ENCODE measurements at places on chromosomes 5 and 9.
A peak's percentile ranks its signal among the peaks of the same experiment; 100 is the strongest.

DNA sequence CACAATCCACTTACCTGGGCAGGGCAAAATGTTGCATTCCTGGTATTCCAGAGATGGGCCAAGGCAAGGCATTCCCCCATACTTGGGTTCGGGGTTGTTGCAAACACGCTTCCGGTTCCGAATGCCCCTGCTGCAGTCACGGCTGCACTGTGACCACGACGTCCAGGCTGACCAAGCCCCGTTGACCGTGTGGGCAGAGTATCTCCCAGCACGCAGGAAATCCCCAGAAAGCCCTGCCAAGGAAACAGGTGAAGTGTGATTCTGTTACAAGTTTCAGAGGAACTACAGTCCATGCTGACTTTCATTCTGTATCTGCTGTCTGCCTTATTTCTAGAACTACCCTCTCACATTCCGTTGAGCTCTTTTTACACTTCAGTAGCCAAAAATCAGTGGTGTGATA is 483.0 kb downstream of the SEMA5A start:
- no peak for DNase-seq

GRCh38 chr5:147397616-147398015 is 112.3 kb downstream of the DPYSL3 start:
- no peak for DNase-seq

GRCh38 chr5:40678460-40679147 is 1.1 kb upstream of the PTGER4 start:
- DNase-seq = no peak

DNA sequence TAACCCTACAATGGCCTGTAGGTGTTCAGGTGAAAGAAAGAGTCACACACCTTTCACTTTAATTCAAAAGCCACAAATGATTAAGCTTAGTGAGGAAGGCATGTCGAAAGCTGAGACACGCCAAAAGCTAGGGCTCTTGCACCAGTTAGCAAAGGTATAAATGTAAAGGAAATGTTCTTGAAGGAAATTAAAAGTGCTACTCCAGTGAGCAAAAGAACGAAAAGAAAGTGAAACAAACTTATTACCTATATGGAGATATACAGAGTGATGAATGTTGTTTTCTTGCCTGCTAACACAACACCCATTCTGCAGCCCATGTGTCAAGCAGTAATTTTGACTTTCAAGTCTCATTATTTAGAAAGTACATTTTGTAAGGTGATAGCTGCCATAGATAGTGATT is 254.2 kb upstream of the SLC24A2 start:
- DNase-seq = no peak

DNA sequence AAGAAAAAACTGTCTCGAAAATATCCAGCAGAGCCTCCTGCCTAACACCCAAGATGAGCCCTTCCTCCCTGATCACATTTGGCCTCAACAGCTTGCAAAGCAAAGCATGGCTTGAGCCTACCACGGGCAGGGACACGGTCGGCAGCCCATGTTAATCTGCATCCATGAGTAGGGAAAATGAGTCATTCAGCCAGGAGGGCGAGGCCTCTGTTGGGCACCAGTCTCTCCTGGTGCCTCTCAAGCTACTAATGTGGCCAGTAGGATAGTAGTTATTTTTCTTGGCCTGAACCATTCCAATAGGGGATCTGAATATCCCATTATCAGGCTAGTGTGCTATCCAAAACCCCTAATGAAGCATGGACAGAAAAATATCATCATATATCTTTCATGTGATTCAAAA is 43.0 kb upstream of the SHB start:
- no peak for DNase-seq

DNA sequence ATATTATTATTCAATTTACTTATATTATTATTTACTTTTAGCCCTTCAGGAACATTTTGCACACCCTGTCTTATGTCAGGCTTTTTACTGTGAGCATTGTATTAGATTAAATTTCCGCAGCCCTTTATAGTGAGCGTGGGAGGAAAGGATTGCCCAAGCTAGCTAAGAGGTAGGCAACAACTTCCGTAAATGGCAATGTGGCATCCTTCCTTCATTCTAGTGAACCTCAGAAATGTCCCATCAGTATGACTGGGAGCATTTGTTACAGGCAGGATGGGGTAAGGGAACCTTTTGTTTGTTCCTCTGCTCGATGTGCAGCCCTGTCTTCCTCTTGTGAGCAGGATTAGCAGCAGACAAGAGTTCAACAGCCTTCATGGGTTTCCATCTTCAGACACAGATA is 6.2 kb upstream of the CD180 start:
- DNase-seq = peak; percentile 64

- DNase-seq = peak; percentile 79
Observed at GRCh38 chr5:142981886-142982820, 212.0 kb downstream of the ARHGAP26 start.

DNA sequence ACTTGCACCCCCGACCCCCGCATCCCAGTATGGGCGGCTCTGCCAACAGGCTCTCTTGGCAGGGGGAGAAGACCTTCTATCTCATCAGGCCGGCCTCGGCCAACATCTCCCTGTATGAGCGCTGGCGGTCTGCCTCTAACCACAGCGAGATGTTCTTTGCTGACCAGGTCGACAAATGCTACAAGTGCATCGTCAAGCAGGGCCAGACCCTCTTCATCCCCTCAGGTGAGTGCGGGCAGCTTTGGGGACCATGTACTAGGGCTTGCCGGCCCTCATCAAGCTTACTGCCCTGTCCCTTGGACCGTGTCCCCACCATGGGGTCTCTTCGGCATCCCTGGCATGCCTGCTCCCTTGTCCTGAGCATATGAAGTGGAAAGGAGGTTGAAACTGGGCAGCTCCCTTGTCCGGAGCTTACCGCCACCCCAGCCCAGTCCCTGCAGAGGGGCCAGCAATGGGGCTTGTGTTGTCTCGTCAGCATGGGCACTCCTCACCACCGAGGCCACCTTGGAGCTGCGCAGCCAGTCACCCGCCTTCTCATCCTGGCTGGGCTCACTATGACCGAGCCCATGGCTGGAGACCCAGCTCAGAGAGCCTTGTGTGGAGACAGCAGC is 78.1 kb downstream of the PHF2 start:
- peak; percentile 28 for DNase-seq

- no peak for DNase-seq
Observed at GRCh38 chr9:75333624-75334023, 245.3 kb downstream of the OSTF1 start.
